Kidney epithelial cell (primary cell): ENCODE measurements at places on chromosomes 6 and 20. TPM values are rescaled to one million over a fixed set of nuclear protein-coding genes. Genes with fewer than 3 reads are reported as not detected.

- no peak for DNase-seq
These were observed 118.8 kb upstream of the PTCHD4 start for GRCh38 chr6:48229841-48230240.

- no peak for DNase-seq
These were observed 43.7 kb downstream of the TMEM200A start for GRCh38 chr6:130409418-130410100.

- DNase-seq: peak; percentile 19
These were observed 247.0 kb downstream of the ESR1 start for GRCh38 chr6:152054441-152054840.

- no peak for DNase-seq
These were observed 19.9 kb downstream of the TMEM74B start for GRCh38 chr20:1164871-1165270.

DNA sequence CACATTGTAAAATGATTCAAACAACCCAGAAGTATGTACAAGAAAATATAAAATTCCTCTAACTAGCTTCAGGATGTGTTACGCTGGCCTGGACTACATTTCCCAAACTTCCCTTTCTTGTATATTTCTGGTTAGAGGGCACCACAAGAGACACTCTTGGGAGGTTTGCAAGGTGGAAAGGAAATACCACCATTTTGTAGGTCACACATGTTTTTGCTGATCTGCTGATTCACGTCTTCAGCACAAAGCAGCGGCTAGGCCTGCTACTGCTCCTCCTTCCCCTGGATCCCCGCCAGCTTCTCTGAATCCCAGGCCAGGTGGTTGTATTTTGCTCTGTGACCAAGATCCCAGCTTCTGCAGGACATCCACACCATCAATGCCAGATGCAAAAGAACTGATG lies 104.2 kb downstream of the AGPAT4 start:
- DNase-seq: no peak

GRCh38 chr20:55746723-55747122 lies 258.6 kb downstream of the CBLN4 start:
- no peak for DNase-seq

GRCh38 chr6:151534576-151534975 lies 40.8 kb downstream of the CCDC170 start:
- no peak for DNase-seq

RBPJL gene
- total RNA-seq: not detected in 2 replicates

GRCh38 chr6:153814136-153814535 lies 224.9 kb upstream of the OPRM1 start:
- DNase-seq: no peak

FAM83B gene
- total RNA-seq: 14.5 and 15.7 TPM in 2 replicates

GRCh38 chr6:5828296-5828695 lies 178.4 kb downstream of the NRN1 start:
- DNase-seq: no peak

PRDM1 gene
- total RNA-seq: 2.7 and 4.5 TPM in 2 replicates

DNA sequence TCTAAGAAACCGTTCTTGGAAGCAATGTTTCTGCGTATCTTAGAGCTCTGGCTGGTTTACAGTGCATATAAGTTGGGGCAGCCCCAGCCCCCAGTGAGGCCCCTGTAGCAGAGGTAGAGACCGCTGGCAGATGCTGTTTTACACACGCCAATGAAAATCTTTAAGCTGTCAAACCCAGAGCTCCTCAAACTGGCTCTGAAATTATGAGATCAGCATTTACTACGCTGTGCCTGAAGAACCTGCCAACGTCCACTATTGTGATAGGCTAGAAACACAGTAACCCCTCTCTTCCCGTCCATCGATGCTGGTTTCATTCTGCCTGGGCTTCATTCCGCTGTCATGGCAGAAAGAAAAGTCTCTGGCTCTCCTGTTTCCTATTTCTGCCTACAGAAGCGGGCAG lies 160.6 kb downstream of the SMOC2 start:
- DNase-seq: no peak

GRCh38 chr20:309841-310644 lies 12.7 kb downstream of the ZCCHC3 start:
- DNase-seq: peak; percentile 98

DNA sequence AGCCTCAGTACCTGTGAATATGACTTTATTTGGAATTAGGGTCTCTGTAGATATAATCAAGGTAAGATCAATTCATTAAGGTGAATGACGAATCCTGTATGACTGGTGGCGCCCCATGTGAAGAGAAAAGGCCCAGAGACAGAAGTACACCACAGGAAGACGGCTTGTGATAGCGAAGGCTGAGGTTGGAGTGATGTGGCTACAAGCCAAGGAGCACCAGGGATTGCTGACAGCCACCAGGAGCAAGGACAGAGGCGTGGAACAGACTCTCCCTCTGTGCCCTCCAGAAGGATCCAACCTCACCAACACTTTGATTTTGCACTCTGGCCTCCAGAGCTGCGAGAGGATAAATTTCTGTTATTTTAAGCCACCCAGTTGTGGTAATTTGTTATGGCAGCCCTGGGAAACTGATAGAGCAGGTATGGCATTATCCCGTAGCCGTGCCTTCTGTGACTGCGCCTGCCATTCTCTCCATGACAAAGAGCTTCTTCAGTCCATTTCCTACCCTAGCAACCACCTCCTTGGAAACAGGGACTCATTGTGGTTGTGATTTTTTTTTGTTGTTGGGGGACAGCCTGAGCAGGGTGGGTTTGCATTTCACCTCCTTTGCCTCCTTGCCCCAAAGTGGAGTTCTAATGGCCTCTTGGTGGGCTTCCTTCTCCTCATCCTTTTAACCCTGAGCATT lies 29.6 kb downstream of the PTK7 start:
- no peak for DNase-seq

DNA sequence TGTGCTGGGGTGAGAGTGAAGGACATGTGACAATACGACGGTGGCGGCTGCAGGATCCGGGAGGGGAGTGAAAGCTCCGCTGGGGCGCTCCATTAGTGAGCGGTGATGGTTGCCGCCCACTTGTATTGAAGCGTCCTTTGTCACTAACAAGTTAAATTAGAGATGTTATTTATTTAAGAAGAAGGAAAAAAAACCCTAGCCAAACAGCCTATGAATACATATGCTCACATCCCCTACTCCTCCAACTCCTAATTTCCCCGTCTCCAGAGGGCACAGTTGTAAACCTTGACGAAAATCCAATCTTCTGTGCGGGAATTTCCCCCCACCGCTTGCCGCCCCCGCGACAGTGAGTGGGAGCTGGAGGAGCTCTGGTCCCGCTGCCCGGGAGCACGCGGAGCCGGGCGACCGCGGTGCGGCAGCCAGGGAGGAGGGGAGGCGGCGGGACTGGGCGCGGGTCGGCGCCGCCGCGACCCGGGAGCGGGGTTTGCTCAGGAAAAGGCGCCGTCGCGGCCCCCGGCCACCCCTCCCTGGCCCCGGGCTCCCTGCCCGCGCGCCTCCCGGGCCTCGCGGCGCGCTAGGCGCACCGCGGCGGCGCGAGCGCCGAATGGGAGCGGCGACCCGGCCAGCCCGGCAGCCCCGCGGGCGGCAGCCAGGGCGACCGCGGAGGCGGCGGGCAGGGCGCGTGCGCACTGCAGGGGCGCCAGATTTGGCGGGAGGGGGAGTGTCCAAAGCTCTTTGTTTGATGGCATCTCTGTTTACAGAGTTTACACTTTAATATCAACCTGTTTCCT lies at the start of gene MYB:
TSS of gene MYB (plus strand) at position 767 of the 791 bp plus-strand sequence. CDS start 206 bp downstream, outside the sequence.
- DNase-seq: no peak

DNA sequence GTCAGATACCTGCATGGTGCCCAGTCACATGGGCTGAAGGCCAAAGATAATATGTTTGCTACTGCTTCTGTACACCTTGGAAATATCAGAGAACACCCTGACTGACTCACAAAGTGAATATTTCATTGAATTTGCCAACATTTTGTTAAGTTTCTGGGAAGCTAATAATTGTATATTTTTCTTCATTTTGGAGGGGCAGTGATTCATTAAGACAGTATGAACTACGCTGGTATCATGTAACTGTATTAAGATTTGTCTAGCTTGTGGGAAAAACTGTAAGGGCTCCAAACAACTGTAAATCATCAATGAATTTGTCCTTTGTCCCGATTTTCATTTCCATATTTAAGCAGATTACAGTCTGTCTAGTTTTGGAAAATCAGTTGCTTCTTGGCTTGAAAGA lies 102.3 kb upstream of the CCN2 start:
- DNase-seq: no peak

POU5F1 gene
- total RNA-seq: 0.21 and 0.68 TPM in 2 replicates

DNA sequence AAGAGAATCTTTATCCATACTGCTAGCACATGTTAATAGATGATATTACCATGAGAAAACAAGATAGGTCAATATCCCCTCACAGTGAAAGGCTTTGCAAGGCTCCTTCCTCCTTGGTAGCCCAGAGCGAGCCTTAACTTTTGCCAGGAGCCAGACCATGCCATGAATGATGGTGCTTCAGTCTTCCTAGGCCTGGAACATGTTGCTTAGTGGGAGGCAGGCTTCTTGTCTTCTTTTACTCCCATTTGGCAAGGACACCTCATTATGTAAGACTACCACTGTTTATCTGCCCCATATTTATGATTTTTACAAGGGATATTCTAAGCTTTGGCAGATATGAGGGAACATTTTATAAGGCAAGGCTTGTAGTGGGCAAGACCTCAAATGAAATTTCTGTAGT lies 90.8 kb downstream of the GJA1 start:
- no peak for DNase-seq

GRCh38 chr6:139521338-139521737 lies 146.9 kb upstream of the CITED2 start:
- no peak for DNase-seq

DNA sequence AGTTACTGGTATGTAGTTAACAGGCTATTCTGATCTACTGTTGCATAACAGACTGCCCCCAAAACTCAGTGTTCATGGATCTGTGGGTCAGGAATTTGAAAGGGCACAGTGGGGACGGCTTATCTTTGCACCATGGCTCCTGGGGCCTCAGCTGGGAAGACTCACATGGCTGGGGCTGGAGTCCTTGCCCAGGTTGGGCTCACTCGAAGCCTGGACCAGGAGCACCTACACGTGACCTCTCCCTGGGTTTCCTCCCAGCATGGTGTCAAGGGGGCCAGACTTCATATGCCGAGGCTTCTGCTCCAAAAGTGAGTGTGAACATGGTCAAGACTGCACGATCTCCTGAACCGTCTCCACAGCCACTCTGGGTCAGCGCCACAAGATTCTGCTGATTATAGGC lies 11.7 kb downstream of the SYNDIG1 start:
- no peak for DNase-seq

DNA sequence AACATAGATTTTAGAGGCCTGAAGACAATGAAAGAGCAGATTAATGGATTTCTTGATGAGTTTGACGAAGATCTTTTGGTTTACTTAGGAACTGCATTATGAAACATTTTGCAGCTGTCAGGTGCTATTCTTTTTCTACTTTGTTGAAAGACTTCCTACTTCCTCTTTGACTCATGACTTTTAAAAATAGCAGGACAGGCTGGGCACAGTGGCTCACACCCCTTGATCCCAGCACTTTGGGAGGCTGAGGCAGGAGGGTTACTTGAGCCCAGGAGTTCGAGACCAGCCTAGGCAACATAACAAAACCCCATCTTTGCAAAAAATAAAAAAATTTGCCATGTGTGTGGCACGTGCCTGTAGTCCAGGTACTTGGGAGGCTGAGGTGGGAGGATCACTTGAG lies 52.0 kb downstream of the ITCH start:
- DNase-seq: no peak

- no peak for DNase-seq
These were observed 42.6 kb upstream of the TGM2 start for GRCh38 chr20:38207621-38208020.

PGC gene
- total RNA-seq: not detected in 2 replicates

- no peak for DNase-seq
These were observed 504.9 kb downstream of the DOK5 start for GRCh38 chr20:54980103-54980960.

DNA sequence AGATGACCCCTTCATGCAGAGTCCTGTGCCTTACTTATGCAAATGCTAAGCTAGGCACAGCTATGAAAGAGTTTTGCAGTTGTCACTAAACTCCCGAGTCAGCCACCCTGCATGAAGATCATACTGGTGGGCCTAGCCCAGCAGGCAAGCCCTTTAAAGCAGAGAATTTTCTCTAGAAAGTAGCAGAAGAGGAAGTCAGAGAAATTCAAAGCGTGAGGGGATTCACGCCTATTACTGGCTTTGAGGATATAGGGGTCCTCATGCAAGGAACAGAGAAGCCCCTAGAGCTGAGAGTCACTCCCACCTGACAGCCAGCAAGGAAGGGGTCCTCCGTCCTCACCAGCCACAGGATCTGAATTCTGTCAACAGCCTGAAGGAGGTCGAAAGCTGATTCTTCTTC lies 54.6 kb downstream of the MYB start:
- DNase-seq: no peak

GRCh38 chr6:3061501-3061941 lies 6.8 kb upstream of the RIPK1 start:
- DNase-seq: no peak

GRCh38 chr6:167140589-167141474 lies 16.9 kb downstream of the GPR31 start:
- no peak for DNase-seq

TAF4 gene
- total RNA-seq: 5.9 and 24.9 TPM in 2 replicates

FGD2 gene
- 0.04 and 0.68 TPM in 2 replicates for total RNA-seq

DNA sequence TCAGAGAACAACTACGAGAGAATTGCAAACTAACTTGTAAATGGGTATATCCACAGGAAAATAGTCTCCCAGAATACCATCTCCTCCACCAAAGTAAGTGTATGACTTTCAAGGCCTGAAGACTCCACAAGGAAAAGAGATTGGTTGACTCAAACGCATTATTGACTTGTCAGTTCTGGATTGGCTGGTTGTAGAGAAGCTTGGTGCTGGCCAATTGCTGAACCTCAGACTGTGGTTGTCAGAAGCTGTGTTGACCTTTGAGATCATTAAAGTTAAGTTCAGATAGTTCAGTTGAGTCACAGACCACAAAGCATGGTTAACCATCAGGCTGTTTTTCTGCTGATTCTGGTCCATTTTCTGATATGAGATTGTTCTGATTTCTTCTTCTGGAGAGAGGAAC lies 388.3 kb downstream of the BMP2 start:
- DNase-seq: no peak

DNA sequence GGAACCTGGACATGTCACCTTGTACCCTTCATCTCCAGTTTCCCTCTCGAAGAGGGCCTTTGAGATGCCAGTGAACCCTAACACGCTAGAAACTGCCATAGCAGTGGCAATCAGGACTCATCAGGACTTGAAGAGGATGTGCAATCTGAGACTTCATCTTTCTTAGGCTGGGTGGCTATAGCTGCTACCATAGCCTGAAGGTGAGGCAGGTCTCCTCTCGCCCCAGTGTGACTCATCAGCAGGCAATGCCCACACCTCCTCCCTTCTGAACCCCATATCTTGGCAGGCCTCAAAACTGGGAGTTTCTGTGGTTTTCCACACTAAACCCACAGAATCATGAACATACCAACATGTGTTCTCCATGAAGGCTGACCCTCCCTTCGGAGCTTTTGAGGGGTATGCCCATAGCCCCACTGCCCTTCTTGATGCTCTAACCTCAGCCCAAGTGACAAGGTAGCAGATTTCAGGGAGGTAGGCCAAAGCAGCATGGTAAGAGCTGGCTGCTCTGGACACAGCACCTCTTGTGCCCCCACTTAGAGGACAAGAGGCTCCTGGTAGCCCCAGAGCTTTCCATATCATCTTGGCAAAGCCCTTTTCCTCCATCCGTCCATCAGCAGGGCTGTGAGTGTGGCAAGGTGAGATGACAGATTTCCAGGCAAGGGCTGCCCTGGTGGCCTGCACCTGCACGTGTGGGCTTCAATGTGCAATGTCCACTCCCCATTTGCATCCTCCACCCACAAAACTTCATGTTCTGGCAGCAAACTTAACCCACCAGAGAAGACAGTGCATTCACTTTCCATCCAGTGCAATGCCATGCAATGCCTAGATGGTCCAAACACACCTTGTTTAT lies 2.6 kb downstream of the BLCAP start:
- no peak for DNase-seq

SLC17A1 gene
- total RNA-seq: not detected in 2 replicates
